ENCODE measurements at places on chromosomes 1 and 21.

DNA sequence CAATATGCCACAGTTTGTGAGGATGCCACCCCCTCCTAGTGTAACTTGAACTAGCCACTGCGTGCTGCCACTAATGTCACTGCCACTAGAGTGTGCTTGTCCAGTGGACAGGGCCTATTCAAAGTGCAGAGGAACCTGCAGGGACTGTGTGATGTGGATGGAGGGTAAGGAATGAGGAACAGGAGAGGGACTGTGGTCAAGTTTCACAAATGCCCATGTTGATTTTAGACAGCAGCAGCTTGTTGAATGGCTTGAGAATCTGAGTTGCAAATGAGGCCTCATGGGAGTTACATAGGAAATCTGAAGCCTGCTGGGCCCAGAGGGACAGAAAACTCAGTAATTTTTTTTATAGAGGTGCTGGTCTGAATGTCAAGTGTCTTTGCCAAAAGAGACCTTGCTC is 112.3 kb downstream of the HHAT start:
- DNase-seq, result no peak

DNA sequence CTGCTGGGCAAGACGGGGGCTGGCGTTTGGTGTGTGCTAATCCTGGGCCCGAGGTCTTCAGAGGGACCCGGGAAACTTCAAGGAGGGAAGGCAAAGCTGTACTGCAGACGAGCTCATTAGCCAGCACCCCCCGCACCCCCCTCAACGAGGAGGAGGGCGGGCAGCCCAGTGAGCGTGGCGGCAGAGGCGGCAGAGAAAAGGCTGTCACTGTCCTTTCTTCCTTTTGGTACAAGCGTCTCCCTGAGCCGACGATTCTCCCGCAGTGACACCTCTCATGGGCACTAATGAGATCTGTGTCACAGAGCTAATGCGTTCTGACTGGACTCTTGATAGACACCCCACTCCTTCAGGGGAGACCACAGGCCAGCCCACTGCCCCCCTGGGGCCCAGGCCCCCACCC is 29.5 kb downstream of the DMAP1 start:
- no peak for DNase-seq

DNA sequence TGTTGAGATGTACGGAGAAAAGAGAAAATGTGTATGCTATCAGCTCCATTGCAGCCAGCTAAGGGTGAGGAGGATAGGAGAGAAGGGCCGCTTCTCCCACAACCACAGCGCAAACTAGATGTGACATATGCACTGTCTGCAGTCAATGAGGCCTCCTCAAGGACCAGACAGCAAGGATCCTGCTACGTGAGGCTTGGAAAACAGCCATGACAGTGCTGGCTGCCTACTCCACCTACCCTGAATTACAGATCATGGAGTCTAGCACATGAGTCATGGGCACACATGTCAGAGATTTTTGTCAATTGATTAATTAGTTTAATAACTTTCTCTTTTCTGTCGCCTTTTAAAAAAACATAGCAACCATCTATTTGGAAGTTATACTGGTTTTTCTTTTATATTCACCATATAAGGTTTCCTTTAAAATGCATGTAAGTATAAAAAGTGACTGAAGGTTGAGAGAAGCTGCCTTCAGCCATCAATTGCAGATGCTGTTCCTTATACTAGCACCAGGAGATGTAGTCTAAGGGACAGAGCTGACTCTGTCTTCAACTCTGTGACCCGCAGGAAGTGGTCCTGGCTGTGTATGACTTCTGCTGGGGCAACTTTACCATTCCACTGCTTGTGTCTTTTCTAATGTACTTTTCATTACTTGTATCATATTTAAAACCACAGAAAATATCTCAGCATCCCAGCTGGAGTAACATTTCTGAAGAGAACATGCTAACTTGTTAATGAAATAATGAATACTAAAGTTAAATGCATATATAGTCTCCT is 3.1 kb downstream of the VPS26C start:
- DNase-seq, result no peak

GRCh38 chr21:39348040-39348354 is 891 bp downstream of the HMGN1 start:
- no peak for DNase-seq

- DNase-seq, result no peak
Measured at GRCh38 chr1:25569597-25570396, 26.4 kb downstream of the LDLRAP1 start.

- no peak for DNase-seq
Measured at GRCh38 chr1:181126289-181126688, 37.8 kb downstream of the IER5 start.

DNA sequence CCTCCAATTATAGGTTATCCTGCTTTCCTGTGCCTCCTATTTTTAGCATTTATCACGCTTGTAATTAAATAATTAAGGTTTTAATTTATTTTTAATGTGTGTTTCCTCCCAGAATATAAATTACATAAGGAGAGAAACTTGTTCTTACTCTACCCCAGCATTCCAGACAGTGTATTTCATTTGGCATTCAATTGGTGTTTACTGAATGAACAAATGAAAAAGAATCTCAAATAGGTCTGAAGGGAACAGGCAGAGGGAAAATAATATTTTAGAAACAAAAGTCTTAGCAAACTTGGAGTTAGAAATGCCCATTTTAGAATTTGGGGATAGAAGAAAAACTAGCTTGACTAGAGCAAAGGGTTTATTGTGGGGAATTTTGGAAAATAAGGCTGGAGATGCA is 9.9 kb upstream of the RSRP1 start:
- no peak for DNase-seq

DNA sequence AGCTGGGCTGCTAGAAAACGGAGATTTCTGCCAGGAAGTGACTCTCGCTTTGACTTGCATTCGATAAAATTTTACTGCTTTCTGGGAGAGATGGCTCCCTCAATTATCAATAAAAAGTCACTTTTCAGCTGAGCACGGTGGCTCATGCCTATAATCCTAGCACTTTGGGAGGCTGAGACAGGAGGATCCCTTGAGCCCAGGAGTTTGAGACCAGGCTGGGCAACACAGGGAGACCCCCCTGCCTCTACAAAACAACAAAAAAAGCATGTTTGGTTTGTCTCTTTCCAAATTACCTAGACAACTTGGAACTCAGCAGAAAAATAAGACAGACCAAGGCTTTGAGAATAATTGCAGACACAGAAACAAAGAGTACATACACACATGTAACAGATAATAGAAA is 12.9 kb upstream of the ENSA start:
- DNase-seq, result no peak

- DNase-seq, result no peak
Measured at GRCh38 chr21:44301961-44302406, 2.1 kb downstream of the PFKL start.

- no peak for DNase-seq
Measured at GRCh38 chr21:35578347-35578782, 482.0 kb downstream of the SETD4 start.

GRCh38 chr1:52662645-52663313 is 29.8 kb downstream of the SHISAL2A start:
- no peak for DNase-seq

DNA sequence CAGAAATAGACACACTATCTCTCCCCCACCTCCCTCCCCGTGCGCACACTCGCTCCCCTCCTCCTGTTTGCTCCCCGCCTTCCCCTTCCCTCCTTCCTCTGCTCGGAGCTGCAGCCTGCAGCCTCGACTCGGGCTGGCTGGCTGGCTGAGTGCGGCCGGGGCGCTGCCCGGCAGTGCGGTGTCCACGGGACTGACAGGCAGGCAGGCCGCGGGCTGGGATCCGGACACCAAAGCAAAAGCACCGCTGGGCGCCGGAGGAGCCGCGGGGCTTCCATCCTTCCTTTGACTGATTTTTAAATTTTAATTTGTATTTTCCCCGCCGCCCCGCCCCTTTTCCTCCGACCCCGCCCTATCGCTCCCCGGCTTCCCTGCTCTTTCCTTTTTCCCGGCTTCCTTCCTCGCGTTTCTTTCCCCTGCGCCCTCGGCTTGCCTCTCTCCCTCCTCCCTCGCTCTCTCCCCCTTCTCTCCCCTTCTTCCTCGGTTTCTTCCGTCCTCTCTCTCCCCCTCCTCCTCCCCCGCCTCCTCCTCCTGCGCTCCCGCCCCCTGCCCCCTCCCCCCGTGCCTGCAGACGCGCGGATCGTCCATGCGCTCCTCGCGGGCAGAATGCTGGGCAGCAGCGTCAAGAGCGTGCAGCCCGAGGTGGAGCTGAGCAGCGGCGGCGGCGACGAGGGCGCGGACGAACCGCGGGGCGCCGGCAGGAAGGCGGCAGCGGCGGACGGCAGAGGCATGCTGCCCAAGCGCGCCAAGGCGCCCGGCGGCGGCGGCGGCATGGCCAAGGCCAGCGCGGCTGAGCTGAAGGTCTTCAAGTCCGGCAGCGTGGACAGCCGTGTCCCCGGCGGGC is 109.4 kb downstream of the NAV1 start:
- DNase-seq, result no peak

DNA sequence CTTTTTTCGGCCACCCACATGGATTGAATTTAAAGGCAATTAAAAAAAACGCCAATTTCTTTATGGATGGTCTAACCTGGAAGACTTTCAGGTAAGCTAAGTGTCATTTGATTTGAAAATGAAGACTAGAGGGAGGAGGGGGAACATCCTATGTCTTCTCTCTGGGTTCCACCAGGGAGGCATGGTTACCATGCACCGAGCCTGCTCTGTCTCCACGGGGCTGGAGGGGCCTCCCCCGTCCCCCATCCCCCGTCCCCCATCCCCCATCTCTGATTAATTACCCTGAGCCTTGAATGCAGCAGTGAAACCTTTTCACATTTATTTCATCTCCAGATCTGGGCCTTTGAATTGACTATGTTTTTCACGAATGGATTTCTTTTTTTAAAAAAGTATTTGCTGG is 135.1 kb downstream of the TLR5 start:
- no peak for DNase-seq

DNA sequence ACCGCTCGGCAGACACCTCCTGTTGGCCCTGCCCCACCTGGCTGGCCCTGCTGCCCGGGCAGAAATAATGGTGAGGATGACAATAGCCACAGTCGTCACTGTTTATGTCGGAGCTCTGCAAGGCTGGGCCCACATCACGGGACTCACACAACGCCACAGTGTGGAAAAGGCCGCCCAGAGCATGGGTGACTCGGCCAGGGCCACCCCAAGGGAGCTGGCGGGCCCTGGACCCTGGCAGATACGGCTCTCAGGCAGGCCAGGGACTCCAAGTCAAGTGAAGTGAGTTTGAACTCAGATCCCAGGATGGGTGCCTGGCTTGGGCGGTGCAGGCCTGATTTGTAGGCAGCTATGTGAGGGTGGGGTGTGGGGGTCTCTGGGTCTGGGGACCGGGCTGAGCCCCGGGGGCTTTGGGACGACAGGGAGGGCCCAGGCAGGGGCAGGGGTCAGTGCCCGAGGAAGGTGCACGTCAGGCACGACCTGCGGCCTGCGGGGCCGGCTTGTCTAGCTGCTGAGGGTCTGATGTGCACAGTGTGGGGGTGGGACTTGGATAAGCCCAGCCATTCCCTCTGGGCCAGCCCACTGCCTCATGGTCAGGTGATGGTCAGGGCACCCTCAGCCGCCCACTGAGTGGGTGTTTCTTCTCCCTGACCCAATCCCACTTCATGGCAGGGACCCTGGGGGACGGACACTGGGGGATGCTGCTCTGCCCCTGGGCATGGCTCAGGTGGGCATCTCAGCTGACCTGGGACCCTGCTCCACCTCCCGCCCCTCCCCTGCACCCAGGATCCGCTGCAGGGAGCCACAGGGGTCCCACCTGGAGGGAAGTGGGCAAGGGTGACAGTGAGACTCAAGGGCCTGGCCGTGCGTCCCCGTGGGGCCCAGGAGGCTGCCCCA is 1.0 kb downstream of the RNF223 start:
- DNase-seq, result no peak

GRCh38 chr1:17949511-17949910 is 158.1 kb upstream of the IGSF21 start:
- DNase-seq, result no peak

- no peak for DNase-seq
Measured at GRCh38 chr1:165117482-165117881, 239.0 kb downstream of the LMX1A start.

DNA sequence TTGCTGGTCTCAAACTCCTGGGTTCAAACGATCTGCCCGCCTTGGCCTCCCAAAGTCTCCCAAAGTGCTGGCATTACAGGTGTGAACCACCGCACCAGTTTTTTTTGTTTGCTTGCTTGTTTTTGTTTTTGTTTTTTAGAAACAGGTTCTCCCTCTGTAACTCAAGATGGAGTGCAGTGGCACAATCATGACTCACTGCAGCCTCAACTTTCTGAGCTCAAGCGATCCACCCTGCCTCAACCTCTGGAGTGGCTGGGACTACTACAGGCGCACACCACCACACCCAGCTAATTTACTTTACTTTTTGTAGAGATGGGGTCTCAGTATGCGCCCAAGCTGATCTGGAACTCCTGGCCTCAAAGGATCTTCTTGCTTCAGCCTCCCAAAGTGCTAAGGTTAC is 47.3 kb upstream of the USP1 start:
- no peak for DNase-seq

GRCh38 chr1:156488566-156489165 is 11.9 kb downstream of the MEF2D start:
- no peak for DNase-seq

- DNase-seq, result peak; percentile 54
Measured at GRCh38 chr1:53182111-53182593, 14.5 kb upstream of the CPT2 start.

GRCh38 chr1:106398391-106398790 is 658.1 kb upstream of the PRMT6 start:
- no peak for DNase-seq

DNA sequence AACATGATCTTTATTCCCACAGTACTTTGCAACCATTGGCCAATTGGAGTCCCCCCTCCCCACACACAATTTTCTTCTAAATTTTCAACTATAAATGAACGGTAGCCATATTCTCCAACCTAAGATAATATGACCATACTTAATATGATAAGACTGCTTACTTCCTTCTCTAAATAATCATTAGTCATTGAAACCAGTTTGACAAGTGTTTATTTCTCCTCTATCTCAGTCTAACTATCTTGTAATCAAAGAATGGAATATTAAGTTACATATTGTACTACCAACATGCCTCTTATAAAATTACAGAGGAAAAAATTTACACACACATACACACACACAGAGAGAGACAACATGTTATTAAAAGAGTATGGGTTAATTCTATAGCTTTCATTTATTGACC is 567.4 kb upstream of the TMPRSS15 start:
- DNase-seq, result no peak

DNA sequence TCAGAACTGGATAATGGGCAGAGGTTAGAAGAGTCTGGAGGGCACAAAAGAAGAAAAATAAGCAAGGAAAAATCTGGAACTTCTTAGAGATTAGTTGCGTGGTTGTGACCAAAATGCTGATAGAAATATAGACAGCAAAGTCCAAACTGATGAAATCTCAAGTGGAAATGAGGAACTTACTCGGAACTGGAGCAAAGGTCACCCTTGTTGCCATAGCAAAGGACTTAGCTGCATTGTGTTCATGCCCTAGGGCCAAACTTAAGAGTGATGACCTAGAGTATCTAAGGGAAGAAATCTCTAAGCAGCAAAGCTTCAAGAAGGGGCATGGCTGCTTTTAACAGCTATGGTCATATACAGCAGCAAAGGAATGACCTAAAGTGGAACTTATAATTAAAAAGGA is 180.0 kb downstream of the TTLL7 start:
- no peak for DNase-seq

- no peak for DNase-seq
Measured at GRCh38 chr1:81729818-81730217, 70.9 kb upstream of the ADGRL2 start.

- no peak for DNase-seq
Measured at GRCh38 chr1:160367934-160368923, 1.4 kb downstream of the NHLH1 start.

- no peak for DNase-seq
Measured at GRCh38 chr1:38848071-38848470, 11.5 kb downstream of the RRAGC start.

- no peak for DNase-seq
Measured at GRCh38 chr1:74356493-74356892, 121.3 kb downstream of the TNNI3K start.

- DNase-seq, result no peak
Measured at GRCh38 chr1:48571303-48571987, 99.4 kb upstream of the SPATA6 start.

All from GM12891 (cell line).